ENCODE measurements at places on chromosomes 16 and 17. TPM values are rescaled to one million over a fixed set of nuclear protein-coding genes. Genes with fewer than 3 reads are reported as not detected.

DNA sequence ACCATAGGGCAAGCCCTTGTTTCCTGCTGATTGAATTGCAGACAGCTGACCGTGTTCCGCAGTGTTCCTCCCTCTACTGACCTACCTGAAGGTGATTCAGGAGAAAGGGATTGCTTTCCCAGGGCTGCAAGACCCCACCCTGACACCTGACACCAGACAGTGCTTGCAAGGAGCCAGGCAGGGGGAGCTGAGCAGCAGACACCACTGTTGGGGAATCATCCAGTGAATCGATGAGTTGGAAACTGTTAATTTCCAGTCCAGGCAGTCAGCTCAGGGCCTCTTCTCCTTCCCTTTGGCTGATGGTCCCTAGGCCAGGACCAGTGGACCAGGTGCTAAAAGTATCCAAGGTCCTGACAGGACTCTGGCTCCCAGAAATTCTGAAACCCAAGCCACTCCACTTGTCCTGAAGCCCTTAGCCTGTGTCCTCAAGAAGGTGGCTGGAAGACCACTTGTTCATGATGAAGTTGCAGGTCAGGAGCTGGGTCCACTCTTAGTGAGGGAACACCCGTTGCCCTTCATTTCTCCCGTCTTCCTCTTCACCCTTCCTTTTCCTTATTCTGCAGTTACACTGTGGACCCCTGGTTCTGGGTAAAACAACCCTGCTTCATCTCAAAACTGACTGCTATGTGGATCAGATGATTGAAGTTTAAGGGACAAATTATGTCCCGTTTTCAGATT is 9.5 kb upstream of the UNK start:
- no peak for DNase-seq

- no peak for DNase-seq
Observed at GRCh38 chr16:64808474-64808873, 313.4 kb downstream of the CDH11 start.

GRCh38 chr17:8044819-8045810 is 6.3 kb downstream of the ALOX15B start:
- no peak for DNase-seq

GRCh38 chr16:4925293-4925607 is 11.7 kb downstream of the PPL start:
- DNase-seq, result no peak

DNA sequence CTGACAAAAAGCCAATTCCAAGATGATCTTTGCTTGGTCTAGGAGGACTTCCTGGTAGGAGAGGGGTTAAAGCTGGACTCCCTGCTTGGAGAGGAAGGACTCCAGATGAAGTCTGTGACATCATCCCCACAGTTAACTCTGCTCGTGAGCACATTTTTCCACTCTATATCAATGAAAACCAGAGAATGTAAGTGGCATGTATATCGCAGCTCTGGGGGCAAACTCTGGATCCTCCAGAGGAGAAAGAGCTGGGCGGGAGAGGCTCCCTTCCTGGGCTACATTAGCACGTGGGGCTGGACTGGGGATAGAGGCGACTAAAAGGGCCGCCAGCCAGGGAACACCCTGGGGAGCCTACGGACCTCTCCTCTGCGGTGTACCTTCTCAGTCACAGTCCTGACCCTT is 34.1 kb downstream of the HIC1 start:
- no peak for DNase-seq

GRCh38 chr17:35617505-35617904 is 30.4 kb downstream of the AP2B1 start:
- DNase-seq, result no peak

DNA sequence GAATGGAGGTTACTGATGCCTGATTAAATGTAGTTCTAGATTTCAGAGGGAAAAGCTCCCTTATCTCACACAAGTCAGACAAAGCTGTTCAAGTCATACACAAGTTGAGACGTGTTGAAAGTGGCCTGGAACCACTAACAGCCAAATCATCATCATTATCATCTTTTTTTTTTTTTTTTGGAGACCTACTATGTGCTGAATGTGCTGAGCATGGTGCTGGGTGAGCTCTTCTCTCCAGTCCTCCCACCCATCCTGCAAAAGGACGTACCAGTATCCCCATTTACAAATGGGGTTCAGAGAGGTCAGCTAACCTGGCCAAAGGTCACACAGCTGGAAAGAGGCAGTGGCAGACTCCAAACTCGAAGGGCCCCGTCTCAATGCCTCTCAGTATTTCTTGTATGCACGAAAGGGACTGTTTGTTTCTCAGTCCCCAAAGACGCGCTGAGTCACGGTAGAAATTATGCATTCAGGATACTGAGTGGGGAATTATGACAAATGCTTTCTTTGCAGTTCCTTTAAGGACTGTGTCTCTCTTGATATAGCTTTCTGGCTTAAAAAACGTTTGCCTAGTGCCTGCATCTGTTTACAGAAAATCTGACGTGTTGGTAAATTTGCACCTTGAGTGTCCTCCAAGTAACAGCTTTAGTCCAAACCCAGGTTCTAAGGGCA is 235.5 kb downstream of the XYLT1 start:
- no peak for DNase-seq

- DNase-seq, result no peak
Observed at GRCh38 chr17:31572341-31572740, 180.9 kb downstream of the RAB11FIP4 start.

- DNase-seq, result no peak
Observed at GRCh38 chr16:1222553-1223354, 2.3 kb downstream of the TPSG1 start.

DNA sequence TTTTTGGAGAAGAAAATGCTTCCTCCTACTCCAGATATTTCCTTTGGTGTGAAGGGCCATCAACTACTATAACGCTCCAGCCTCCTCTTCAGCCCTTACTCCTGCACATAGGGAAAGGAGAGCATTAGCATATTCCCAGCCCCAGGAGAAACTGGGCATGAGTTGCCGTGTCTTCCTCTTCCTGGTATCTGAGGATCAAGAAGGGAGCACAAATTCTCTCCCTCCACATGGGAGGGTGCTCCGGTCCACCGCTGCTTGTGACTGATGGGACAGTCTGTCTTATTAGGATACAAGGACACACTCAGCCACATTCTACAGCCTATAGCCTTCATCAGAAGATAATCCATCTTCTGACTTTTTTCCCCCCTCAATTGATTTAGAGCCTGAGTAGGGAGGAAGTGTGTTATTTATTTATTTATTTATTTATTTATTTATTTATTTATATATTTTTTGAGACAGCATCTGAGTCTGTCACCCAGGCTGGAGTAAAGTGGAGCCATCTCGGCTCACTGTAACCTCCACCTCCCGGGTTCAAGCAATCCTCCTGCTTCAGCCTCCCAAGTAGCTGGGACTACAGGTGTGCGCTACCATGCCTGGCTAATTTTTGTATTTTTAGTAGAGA is 16.6 kb upstream of the CYB5B start:
- no peak for DNase-seq

GRCh38 chr16:89909777-89910716 is 8.6 kb upstream of the MC1R start:
- DNase-seq, result peak; percentile 60

DNA sequence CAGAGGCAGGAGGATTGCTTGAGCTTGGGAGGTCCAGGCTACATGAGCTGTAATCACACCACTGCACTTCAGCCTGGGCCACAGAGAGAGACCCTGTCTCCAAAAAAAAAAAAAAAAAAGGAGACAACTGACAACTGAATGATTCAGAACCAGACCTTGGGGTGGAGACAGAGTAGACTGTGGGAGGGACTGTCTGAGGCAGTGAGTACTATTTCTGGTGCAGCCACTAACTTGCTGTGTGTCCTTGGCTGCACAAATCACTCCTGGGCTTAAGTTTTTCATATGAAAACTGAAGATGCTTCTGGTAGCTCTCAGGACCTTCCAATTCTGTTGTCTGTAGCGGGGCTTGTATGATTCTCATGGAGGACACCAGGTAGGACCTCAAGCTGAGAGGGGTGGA is 5.8 kb downstream of the ASB16 start:
- DNase-seq, result no peak

DNA sequence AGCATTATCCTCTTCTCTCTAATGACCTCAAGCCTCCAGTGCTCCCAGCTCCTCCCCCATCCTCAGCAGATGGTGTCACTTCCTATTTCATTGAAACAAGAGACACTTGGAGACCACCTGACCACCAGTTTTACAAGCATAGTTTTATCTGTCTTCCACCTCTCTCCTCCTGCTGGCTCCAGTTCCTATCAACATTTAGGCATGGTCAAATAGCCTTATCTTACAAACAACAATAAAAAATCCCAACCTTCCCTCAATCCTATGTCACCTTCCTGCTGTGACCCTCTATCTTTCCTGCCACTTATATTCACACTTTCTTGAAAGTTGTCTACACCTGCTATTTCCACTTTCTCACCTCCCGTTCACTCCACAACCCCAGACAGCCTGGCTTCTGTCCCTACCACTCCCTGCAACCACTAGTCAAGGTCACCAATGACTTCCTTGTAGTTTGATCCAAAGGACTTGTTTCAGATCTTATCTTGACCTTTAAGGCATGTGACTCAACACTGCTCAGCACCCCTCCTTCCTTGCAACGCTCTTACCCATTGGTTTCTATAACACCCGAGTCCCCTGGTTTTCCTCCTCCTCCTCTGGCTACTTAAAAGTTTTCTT is 4.3 kb upstream of the NTN1 start:
- DNase-seq, result no peak

- no peak for DNase-seq
Observed at GRCh38 chr16:87951552-87952538, 611 bp downstream of the BANP start.

DNA sequence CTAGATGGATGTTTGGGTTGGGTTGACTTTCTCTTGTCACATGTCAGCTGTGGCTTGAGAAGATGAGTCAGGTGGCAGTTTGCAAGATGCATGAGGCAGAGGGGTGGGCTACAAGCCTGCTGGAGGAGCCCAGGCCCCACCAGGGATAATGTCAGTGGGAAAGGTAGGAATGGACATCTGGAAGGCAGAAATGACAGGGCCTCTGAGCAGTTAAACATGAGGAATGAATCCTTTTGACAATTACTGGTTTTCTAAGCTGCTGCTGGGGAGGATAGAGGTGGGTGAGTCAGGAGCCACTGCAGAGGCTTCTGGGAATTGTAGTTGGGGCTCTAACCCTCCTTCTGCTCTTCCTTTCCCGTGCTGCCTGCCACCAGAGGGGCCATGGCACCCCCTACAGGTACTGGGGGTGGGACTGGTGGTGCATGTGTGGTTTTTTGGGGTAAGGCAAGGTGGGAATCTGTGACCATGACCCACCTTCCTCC is 15.7 kb downstream of the SLC52A1 start:
- peak; percentile 61 for DNase-seq

- DNase-seq, result no peak
Observed at GRCh38 chr17:78883533-78884131, 19.4 kb downstream of the CEP295NL start.

DNA sequence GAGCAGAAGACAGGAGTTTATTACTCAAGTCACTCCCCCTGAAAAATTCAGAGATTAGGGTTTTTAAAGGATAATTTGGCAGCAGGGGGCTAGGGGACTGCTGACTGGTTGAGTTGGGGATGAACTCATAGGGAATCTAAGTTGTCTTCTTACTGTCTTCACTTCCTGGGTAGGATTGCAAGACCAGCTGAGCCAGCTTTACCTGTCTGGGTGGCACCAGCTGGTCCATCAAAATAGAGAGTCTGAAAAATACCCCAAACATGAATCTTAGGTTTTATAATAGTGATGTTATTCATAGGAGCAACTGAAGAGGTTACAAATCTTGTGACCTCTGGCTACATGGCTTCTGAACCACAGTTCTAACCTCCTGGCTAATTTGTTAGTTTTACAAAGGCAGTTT is 157.9 kb downstream of the PPM1E start:
- DNase-seq, result no peak

DNA sequence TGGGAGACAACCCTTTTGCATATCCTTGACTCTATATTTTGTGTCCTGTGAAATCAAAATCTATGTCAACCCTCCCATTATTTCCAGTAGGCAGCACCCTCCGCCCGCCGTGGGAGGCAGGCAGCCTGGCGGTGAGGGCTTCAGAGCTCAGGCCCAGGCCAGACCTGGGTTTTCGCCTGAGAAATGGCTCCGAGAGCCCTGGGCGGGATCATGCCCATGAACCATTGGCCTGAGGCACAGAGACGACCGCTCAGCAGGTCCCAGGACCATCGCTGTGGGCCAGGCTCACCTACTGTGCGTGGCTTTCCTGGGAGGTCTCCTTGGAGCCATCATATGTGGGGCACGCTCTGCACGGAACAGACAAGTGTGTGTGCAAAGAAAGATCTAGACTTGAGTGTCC is 6.3 kb upstream of the SLC38A8 start:
- DNase-seq, result no peak

- DNase-seq, result no peak
Observed at GRCh38 chr17:44940317-44940716, 7.3 kb downstream of the KIF18B start.

DNA sequence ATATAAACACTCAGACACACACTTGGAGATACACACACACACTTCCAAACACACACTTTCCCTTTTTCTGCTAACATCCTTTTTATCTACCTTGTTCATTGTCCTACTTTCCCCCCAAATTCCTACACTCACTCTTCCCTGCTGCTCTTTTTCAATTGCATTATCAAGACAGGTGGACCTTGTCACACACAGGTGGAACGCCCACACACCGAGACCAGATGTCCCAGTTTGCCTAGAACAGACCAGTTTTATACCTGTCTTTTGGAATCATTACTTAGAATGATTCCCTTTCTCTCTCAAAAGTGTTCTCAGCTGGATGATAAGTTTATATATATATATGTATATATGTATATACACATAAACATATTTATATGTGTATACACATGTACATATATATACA is 50.7 kb upstream of the ARHGAP44 start:
- no peak for DNase-seq

GRCh38 chr17:4334776-4335584 is 31.5 kb downstream of the UBE2G1 start:
- DNase-seq, result peak; percentile 17

DNA sequence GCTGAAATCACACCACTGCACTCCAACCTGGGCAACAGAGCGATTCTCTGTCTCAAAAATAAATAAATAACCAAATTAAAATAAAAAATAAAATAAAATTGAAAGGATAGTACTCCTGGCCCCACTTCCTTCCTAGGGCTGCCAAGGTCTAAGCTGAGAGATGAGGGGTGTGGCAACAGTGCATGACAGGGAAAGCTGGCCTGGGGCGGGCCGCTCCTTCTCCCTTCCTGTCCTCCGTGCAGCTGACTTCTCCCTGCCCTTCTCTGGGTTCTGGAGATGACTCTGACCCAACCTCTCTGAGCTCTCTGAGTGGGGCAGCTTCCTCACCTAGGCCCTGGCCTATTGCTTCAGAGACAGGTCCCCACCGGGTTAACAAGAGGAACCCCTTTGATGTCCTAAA is 8.7 kb upstream of the SLC25A39 start:
- DNase-seq, result no peak

DNA sequence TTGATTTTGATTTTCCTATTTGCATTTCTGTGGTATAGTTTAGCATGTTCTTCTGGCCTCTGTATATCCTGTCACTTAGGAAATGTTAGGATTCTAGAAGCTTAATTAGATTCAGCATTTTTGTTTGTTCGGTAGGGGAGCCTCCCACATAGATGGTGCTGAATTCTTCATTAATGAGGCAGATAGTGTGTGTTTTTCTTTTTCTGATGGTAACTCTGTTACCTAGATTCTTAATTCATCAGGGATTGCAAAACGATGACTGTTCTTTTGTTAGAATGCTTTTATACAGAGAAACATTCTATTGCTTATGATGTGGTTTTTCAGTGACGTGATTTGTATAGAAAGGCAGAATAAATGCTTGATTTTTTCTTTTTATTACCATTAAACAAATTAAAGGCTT is 19.0 kb downstream of the BANP start:
- no peak for DNase-seq

The NCBP3 gene
- 46.1 TPM for polyA plus RNA-seq

The PHKB gene
- 34.7 TPM for polyA plus RNA-seq

The PTGES3L gene
- polyA plus RNA-seq, result 1.1 TPM

The RNPS1 gene
- polyA plus RNA-seq, result 130 TPM

The LMF1 gene
- polyA plus RNA-seq, result 22.8 TPM

The HOXB13 gene
- polyA plus RNA-seq, result 0.32 TPM

All from thymus (tissue), 14 donors.